ENCODE measurements at places on chromosomes 6 and 20.

GRCh38 chr6:7522873-7523272 lies 18.6 kb upstream of the DSP start:
- no peak for DNase-seq

DNA sequence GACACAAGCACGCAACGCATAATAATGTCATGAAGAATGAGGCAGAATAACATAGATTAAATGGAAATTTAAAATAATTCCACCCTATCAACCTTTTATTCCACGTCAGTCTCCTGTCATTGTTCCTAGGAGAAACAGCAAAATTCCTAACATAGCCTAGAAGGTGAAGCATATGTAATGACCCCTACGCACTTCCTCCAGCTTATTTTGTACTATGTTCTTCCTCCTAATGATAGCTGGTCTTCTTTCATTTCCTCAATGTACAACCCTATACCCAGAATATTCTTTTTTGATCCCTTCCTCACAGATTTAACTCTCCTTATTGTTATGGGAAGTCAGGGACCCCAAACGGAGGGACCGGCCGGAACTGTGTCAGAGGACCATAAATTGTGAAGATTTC lies 122.0 kb upstream of the CARMIL1 start:
- DNase-seq, result no peak

GRCh38 chr20:46903256-46903655 lies 8.6 kb downstream of the EYA2 start:
- no peak for DNase-seq

DNA sequence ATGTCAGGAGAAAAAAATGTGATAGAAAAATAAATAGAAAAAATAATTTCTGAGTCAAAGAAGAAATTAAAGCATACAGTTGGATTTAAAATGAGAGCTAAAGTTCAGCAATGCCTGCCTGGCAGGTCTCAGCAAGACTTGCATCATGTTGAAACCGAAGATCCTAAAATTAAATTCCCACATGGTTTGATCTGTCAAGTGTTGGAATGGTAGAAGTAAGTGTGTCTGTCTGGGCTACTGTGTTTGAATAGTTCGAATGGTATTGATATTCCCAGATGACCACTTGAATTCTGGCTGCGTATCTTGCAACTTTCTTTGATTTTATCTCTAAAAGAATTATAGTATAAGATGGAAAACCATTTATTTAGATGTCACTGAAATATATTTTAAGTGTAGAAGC lies 1349.6 kb downstream of the EPHA7 start:
- DNase-seq, result no peak

- DNase-seq, result peak; percentile 95
Observed at GRCh38 chr6:104606361-104606760, 253.4 kb downstream of the HACE1 start.

GRCh38 chr6:18485660-18486435 lies 98.7 kb downstream of the RNF144B start:
- no peak for DNase-seq

GRCh38 chr6:80304014-80304413 lies 197.5 kb downstream of the BCKDHB start:
- DNase-seq, result no peak

- no peak for DNase-seq
Observed at GRCh38 chr20:57743450-57744095, 33.8 kb upstream of the PMEPA1 start.

- DNase-seq, result peak; percentile 89
Observed at GRCh38 chr6:111534231-111534751, 51.3 kb upstream of the REV3L start.

DNA sequence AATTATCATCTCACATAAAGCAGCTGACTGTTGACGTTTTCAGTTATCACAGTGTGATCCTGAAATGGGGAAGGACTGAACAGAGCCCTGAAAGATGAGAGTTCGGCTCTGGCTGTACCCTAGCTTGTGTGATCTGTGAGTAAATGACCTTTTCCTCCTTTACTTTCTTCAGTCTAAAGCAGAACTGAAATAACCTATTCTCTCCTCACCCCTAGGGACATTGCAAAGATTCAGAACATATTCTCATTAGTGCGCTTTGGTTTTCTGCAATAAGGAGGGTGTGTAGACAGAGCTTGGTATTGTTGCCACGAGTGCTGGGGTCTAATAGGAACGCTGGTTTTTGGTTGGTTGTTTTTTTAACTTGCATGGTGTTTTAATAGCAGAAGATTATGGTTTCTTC lies 16.7 kb downstream of the FARS2 start:
- no peak for DNase-seq

DNA sequence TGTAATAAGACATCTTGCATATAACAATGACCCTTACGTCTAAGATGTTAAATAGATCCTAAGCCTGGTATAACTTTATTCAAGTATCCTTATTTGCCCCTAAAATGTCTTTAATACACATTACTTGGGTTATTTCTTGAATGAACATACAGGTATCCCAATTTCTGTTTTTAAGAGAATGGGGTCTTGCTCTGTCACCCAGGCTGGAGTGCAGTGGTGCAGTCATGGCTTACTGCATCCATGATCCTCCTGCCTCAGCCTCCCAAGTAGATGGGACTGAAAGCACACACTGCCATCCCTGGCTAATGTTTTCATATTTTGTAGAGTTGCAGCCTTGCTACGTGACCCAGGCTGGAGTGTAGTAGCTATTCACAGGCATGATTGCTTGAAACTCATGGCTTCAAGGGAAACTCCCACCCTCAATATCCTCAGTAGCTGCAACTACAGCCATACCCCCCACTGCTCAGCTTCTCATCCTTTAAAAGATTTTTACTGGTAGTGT lies 10.4 kb upstream of the ZNFX1 start:
- DNase-seq, result no peak

GRCh38 chr6:129852257-129852858 lies 8.8 kb downstream of the TMEM244 start:
- DNase-seq, result no peak

DNA sequence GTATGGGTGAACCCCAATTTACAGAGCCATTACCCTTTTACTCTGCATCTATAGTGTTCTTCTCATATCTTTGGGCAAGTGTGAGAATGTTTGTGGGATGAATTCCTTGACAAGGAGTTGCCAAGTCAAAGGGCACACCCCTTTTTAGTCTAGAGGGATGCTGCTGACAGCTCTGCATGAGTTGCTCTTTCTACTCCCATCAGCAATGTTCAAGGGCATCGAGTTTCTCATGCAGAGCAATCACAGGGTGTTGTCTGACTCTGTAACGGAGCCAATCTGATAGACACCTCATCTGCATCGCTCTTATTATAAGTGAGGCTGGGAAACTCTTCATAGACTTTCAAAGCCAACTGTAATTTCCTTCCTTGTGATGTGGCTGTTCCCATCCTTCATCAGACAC lies 77.4 kb downstream of the EDN3 start:
- no peak for DNase-seq

- DNase-seq, result no peak
Observed at GRCh38 chr6:40349901-40350746, 237.0 kb downstream of the LRFN2 start.

DNA sequence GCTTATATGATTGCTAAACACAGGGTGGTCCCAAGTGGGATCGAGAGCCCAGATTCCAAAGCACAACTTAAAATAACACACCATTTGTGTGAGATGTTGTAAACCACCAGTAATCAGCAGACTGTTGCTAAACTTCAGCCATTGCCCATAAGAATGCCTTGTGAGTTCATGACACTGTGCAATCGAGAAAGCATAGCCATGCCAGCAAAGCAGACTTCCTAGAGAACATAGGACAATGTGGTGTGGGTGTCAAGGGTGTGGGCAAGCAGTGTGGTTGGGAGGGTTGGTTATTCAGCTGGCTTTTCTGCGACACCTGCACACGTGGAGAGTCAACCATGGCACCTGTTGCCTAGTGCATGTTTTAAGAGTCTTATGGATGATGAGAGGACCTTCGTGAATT lies 16.1 kb upstream of the CALHM6 start:
- peak; percentile 38 for DNase-seq

- no peak for DNase-seq
Observed at GRCh38 chr6:11820821-11821220, 42.2 kb upstream of the ADTRP start.

DNA sequence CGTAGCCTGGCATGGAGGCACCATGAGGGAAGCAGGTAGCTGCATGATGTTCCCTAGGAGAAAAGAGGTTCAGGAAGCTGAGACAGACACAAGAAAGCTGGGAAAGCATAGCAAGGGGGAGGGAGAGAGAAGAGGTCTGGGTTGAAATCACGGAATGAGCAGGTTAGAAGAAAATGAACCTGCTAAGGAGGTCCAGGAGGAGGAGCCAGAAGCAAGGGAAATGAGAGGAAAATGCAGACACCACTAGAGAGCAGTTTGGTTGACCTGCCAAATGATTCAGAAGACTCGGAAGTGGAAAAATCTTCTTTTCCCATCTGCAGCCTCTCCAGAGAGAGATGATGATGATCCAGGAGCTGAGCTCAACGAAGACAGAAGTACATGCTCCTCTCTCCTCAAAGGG lies 70.9 kb downstream of the VIP start:
- DNase-seq, result no peak

- DNase-seq, result no peak
Observed at GRCh38 chr6:132021552-132022375, 70.6 kb upstream of the CCN2 start.

GRCh38 chr6:25916330-25916729 lies 14.2 kb downstream of the SLC17A2 start:
- no peak for DNase-seq

DNA sequence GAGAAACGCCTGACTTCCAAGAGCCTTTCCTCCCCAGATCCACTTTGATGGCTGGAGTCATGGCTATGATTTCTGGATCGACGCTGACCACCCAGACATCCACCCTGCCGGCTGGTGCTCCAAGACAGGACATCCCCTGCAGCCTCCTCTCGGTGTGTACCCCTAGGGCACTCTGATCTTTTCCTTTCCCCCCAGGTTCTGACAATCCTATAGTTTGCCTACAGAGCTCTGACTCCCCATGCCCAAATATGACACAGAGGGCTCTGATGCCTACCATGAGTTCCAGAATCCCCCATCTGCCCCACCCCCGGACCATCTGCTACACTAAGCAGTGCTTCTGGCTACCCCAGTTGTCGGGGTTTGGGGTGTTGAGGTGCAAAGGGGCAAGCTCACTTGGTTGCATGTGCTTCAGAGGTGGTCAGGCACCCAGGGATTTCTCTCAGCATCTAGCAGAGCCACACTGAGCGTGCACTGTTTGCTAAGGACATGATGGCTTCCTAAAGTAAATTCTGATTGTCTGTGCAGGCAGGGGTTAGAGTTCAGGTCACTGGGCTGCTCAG lies 24.0 kb upstream of the SGK2 start:
- DNase-seq, result no peak

DNA sequence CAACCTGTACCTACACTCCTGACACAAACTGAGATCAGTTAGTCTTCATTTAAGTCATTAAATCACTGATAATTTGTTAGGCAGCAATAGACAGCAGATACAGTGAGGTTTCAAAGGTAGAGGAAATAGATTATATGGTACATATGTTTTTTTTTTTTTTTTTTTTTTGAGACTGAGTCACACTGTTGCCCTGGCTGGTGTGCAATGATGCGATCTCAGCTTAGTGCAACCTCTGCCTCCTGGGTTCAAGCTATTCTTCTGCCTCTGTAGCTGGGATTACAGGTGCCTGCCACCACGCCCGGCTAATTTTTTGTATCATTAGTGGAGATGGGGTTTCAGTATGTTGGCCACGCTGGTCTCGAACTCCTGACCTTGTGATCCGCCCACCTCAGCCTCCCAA lies 38.2 kb upstream of the KIF13A start:
- DNase-seq, result no peak

DNA sequence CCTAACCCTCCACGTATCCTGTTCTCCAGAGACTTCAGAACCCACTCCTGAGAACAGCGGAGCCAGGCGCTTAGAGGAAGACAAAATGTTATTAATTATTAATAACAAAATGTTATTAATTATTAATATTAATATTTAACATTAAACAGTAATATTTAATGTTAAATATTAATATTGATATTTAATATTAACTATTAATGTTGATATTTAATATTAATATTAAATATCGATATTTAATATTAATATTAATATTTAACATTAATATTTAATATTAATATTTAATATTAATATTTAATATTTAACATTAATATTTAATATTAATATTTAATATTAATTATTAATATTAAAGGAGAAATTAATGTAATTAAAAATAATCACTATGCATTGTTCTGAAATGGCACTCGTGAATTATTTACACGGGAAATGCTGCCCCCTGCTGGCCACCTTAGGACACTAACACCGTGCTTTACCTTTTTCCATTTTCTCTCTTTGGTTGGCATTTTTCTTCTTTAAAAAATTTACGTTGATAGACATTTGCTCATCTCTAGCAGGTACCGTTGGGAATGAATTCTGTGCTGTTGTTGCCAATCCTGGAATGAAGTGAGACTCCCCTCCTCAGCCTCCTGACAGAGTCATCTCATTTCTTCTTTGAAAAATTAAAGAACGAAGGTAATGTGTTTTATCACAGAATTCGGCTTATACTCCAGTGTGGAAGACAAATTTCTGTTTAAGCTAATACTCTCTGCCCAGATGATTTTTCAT lies 7.5 kb upstream of the GGTLC1 start:
- DNase-seq, result peak; percentile 18

DNA sequence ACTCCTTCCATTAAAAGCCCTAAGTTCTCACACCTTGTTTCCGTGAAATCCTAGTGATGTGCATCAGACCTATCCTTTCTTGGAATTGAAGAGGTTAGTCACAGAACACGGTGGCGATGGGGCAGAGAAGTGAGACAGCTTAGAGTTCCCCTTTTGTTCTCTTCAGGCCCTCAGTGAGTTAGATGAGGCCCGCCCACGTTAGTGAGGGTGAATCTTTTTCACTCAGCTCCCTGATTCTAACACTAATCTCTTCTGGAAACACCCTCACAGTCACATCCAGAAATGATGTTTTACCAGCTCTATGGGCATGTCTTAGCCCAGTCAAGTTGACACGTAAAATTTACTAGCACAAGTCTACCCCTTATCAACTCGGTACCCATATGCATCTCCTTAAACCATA lies 172.7 kb upstream of the NOX3 start:
- no peak for DNase-seq

GRCh38 chr6:54097753-54098152 lies 13.5 kb upstream of the MLIP start:
- no peak for DNase-seq

DNA sequence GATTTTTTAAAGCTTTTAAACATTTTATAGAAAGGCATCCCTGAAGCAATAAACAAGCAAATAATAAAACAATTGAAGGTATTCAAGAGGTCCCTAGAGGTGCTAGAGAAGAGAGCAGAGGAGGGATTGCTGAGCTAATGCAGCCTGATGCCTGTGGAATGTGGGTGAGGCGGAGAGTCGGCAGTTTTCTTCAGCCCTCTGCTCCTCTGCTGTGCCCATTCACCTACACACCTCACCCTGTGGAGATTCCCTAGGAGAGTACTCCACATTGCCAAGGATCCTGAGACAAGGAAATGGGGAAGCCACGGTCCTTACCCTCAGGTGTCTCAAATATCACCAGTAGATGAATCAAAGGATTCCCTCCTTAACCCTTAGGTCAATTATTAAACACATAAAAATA lies 199.8 kb upstream of the POU3F2 start:
- no peak for DNase-seq

GRCh38 chr6:4728436-4728769 lies 47.8 kb upstream of the CDYL start:
- no peak for DNase-seq

GRCh38 chr20:20085071-20085470 lies 32.7 kb downstream of the CFAP61 start:
- DNase-seq, result no peak
